Naive B cell (primary cell): ENCODE measurements at places on chromosomes 3 and 15.

DNA sequence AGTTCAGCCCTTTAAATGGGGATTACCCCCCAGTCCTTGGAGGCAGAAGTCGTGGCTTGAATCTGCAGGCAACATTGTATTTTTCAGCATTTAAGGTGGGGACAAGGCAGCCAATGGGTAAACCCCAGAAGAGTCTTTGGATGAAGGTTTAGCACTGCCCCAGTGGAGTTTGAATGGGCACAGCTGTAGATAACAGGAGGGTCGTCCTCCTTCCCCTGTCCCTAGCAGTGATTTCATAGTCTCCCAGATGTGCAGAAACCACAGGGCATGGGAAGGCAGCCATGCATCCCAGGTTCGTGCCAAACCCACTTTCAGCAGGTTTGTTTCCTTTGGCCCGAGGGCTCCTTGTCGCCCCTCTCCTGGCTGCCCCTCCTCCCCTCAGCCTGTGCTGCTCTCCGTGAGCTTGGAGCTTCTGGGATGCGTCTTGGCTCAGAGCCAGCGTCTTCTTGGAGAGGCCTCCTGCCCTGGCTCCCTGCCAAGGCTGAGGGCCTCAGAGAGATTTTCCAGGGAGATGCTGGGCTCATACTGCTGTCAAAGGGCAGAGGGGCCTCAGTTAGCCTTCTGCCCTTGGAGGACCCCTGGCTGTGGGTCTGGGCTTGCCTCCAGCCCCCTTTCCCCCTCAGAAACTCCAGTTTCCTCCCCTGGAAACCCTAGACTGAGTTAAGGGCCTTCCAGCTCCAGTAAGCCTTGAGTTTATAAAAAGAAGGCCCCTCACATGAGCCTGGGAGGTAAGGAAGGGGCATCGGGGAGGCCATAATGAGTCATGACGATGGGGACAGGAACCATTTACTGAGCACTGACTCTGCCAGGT is 48.9 kb upstream of the POLG start:
- DNase-seq = no peak

DNA sequence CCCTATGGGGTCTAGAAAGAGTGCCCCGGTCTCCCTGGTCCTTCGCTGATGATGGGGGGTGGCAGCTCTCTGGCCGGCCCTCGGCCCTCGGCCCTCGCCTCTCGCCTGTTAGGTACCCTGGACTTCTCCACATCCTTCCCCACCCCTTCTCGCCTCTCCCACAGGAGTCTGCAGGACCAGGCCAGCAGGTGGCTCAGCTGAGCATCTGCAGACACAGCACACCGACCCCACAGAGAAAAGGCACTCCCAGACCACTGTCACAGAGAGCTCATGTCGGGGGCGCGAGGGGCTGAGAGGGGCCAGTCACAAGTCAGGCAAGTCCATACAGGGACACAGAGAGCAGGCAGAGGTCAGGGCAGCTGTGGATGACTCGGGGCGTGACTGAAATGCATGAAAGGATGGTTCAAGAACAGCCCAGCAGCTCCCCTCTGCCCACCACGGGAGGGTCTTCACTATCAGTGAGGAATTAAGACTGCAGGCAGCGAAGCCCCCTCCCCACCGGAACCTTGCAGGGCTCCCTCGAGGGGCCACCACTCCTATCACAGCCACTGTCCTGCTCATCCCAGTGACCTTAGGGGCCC is 181.7 kb upstream of the NSMCE3 start:
- no peak for DNase-seq

GRCh38 chr3:15726043-15726442 is 71.7 kb downstream of the ANKRD28 start:
- DNase-seq = no peak

DNA sequence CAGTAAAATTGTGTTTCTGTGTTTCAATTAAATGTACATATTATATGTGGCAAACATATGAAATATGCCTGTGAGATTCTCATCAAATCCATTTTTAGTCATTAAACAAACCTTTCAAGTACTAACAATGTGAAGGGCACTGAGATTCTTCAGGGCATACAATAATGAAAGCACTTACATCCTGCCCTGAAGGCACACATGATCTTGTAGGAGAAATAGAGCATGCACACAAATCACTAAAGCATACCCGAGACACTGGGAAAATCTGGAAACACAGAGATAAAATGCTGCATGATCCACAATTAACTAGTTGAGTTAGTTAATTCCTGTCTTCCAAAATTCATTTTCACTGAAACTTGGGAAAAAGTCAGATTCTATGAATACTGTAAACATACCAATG is 810.5 kb upstream of the NECTIN3 start:
- no peak for DNase-seq

DNA sequence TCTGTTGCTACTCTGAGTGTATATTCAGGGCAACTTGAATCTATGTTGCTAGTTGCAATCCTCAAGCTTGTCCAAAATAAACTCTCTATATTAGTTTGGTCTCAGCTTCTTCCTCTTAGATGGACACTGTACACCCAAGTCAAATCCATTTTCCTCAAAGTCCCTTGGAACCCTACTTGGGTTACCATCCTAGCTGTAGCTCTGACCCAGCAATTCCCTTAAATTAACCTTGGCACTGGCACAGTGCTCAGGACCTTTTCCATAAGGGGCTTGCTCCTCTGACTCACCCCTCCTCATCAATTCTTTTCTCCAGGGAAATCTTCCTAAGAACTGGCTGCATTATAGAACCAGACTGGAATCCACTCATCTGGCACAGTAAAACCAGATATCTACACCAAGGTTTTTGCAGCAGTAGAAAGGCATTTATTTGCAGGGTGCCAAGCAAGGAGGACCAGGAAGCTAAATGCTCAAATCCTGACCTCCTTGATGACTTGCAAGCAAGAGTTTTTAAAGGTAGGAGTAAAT is 44.9 kb upstream of the B3GALNT1 start:
- no peak for DNase-seq

GRCh38 chr3:143633816-143634215 is 214.5 kb downstream of the SLC9A9 start:
- DNase-seq = no peak

GRCh38 chr15:82858932-82859331 is 49.5 kb downstream of the WHAMM start:
- DNase-seq = no peak

GRCh38 chr3:186225603-186226002 is 116.7 kb upstream of the ETV5 start:
- DNase-seq = no peak

DNA sequence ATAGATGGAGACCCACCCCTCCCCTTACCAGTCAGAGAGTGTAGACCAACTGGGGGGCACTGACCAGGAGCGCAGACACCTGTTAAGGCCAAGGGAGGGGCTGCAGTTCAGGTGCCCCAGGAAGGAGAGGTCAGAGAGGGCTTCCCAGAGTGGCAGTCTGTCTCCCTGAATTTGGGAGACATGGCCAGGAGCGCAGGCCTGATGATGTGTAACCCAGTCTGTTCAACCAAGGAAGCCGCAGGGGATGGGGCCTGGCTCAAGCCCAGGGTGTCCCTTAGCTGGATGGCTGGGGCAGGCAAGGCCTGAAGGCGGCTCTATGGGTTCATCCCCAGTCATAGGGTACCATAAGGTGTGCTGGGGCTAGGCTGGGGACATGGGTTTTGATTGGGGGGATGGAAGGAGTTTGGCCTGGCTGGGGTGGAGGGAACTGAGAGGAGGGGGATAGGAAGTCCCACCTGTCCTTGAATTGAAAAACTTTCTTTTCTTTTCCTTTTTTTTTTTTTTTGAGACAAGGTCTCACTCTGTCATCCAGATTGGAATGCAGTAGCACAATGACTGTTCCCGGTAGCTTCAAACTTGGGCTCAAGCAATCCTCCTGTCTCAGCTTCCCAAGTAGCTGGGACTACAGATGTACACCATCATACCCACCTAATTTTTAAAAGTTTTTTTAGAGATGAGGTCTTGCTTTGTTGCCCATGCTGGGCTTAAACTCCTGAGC is 75.7 kb downstream of the SMAD6 start:
- DNase-seq = no peak

DNA sequence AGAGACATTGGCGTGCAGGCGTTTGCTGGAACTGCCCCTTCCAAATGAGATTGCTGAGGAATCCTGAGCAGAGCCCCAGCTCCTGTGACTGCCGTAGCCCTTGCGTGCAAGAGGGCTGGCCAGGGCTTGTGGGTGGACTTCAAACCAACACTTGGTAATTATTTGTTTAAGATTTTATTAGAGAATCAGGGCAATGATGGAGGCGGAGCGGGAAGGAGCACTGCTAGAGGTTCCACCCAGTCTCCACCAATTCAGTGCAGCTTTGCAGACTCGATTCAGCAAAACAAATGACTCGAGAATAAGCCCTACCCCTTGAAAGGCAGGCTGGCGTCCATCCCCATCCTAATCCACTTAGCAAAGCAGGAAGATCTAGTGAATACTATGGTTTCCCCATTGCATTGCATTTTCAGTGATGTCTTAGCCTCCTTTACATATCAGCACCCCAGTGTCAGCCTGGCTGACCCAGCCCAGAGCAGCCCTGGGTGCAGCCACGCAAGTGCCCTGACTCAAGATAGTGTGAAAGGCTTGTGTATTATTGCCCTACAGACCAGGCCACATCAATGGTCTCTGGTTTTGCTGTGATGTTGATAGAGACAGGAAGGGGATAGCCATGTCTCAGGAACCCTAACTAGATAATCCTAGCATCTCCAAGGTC is 26.0 kb downstream of the GLDN start:
- DNase-seq = no peak

- no peak for DNase-seq
Observed at GRCh38 chr3:20324664-20325478, 138.9 kb upstream of the SGO1 start.

- no peak for DNase-seq
Observed at GRCh38 chr3:14423197-14423743, 20.9 kb downstream of the SLC6A6 start.

DNA sequence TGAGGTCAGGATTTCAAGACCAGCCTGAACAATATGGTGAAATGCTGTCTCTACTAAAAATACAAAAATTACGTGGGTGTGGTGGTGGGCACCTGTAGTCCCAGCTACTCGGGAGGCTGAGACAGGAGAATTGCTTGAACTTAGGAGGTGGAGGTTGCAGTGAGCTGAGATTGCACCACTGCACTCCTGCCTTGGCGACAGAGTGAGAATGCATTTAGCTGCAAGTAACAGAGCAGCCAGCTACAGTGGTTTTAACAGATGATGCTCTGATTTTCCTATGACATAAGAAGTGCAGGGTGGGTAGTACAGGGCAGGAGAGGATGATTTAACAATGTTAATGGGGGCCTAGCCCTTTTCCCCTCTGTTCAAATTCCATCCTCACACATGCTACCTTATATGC is 267.9 kb downstream of the RPLP1 start:
- no peak for DNase-seq

GRCh38 chr15:39508536-39508935 is 72.3 kb upstream of the THBS1 start:
- no peak for DNase-seq

DNA sequence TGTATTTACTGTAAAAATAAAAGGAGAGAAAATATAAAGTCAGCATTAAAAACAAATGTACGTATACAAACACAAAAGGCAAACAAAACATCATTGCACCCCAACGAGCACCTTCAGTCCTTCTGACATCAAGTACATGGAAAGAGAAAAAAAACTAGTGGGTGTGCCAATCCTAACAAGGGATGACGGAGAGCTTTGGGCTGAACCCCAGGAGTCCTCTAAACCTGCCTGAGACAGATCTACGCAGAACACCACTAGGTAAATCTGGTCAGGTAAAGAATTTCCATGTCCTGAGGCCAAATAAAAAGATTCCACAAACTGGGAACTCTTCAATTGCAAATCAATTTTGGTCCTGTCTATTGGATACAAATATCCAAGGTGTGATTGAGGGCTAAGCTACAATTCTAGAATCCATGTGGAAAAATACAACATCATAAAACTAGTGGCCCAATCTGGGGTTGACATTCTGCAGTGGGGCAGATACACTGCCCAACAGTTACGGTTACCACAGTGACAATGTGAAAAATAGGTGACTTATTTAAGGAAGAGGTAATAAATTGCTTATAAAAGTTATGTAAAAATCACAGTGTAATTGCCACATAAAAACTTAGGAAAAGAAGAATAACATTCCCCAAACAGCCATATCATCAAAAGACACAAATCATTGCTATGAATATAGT is 14.2 kb downstream of the IFT80 start:
- no peak for DNase-seq

DNA sequence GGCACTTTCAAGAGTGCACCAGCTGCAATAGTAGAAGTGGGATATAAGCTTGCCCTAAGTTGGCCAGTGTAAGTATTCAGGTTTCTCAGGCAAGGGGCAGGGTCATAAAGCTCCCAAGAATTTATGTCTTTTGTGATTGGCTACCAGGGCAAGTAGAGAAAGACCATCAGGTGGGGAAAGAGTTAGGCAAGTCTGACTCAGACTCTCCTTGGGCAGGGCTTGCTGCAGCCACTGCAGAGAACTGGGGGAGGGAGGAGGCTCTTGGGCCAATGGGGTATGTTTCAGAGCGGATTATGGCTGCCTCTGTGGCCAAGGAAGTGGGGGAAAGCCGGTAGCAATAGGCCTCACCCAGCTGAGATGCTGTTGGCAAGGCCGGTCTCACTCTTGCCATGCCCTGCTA is 44.6 kb upstream of the SLC25A36 start:
- DNase-seq = no peak

- DNase-seq = no peak
Observed at GRCh38 chr15:48675436-48675835, 29.9 kb upstream of the FBN1 start.

GRCh38 chr15:24696842-24697241 is 21.3 kb downstream of the NPAP1 start:
- no peak for DNase-seq

GRCh38 chr15:31487811-31488436 is 161.3 kb downstream of the KLF13 start:
- DNase-seq = no peak

GRCh38 chr3:55483196-55484095 is 3.7 kb downstream of the WNT5A start:
- no peak for DNase-seq

- DNase-seq = no peak
Observed at GRCh38 chr3:157533298-157534070, 30.3 kb upstream of the VEPH1 start.

DNA sequence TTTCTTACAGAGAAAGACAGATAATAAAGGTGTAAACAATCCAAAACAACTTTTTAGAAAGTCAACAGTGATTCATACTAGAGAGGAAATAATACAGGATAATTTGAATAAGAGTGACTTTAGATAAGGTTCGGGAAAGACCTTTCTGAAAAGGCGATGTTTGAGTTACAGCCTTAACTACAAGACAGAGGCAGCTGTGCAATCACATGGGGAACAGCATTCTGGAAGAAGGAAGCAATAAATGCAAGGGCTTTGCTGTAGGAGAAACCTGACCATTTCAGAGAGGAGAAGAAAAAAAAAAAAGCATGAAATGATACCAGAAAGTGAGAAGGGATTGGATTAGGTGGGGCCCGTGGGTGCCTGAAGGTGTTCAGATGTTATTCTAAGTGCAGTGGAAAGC is 200.6 kb upstream of the ATP11B start:
- DNase-seq = no peak
